ENCODE measurements at places on chromosomes 3 and 15.

DNA sequence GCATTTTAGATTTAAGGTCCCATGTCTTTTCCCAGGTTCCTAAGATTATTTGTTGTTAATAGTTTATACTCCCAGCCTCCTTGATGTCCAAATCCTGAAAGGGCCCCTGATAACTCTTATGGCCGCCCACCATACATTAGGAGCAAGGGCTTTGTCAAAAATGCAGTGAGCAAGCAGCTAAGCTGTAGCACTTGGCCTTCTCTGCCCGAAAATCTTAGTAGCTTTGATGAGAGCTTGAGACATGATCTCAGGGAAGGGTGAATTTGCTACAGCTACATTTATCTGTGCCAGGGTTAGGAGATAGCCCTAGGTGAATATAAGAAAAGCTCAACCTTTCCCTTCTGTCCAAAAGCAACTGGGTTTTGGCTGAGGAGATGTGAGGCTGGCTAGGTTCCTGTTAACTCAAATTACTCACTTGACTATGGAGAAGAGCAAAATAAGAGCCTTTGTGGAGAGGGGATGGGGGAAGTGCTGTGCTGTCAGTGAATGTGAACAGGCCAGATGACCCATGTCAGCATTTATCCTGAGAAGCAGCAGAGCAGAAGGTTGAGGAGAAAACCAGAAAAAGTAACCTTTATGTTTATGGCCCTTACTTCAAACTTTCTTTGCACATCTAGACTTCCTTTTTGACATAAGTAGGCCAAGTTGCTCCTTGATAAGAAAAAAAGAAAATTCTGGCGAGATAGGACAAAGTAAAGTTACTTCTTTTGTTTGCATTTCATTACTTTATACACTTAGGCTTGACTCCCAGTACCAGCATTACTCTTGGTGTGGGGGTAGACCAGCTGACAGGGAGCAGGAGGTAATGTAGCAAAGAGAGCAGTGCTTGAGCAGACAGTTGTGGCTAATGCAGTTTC is 21.1 kb downstream of the MAPK6 start:
- DNase-seq, result no peak

- no peak for DNase-seq
Measured at GRCh38 chr15:96054621-96055020, 275.9 kb upstream of the NR2F2 start.

DNA sequence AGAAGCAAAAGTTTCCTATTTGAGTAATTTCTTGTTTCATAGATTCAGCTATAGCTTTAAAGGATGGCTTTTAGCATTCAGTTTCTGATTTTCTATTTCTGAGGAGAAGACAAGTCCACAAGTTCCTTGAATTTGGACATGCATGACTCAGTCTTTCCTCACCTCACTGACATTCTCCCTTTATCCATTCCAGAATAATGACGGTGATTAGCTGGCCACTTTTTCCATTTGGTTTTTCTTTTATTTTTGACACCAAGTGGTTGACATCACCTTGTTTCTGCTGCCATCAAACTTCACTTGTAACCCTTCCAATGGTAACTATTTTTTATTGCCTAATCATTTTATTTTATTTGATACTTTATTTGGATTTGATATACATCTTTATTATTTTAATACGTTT is 404.4 kb upstream of the KCNMB2 start:
- no peak for DNase-seq

GRCh38 chr3:101193957-101194356 is 126.4 kb downstream of the IMPG2 start:
- DNase-seq, result no peak

- no peak for DNase-seq
Measured at GRCh38 chr3:192835818-192836815, 81.5 kb downstream of the MB21D2 start.

- DNase-seq, result no peak
Measured at GRCh38 chr3:57068437-57069089, 8.1 kb downstream of the SPATA12 start.

DNA sequence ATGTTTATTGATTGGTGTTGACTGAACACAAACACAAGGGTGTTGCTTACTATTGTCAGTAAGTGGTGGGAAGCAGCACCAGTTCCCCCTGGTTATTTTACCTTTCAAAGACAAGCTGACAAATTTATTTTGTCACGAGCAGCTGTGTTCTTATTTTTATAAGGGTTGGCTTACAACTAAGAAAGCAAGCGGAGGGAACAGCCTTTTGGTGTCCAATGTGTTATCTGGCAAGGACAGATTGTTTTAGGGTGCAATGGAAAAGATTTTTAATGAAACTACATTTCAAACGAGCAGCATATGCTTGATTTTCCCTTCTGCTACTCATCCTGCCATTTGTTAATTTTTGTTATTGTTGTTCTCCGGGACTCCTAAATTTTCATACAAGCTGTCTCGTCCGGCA is 920.6 kb upstream of the CFAP20DC start:
- DNase-seq, result no peak

DNA sequence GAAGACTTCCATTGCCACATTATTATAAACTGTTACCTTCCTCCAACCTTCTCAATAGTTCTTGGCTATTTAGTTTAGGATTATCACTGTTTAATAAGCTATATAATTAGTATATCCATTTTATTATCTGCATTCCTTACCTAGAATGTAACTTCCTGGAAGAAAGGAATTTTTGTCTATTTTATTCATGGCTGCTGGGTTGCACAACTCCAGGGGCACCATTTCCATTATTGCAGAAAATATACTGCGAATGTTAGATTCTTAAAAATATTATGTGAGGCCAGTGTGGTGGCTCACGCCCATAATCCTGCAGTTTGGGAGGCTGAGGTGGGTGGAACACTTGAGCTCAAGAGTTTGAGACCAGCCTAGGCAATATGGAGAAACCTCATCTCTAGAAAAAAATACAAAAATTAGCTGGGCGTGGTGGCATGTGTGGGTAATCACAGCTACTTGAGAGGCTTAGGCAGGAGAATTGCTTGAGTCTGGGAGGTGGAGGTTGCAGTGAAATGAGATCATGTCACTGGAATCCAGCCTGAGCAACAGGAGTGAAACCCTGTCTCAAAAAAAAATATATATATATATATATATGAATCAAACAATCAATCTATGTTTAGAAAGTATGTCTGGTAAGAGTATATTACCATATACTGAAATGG is 19.9 kb downstream of the CLDN1 start:
- no peak for DNase-seq

GRCh38 chr3:45413172-45413765 is 24.9 kb downstream of the LARS2 start:
- no peak for DNase-seq

GRCh38 chr3:126364731-126365301 is 7.6 kb upstream of the KLF15 start:
- DNase-seq, result no peak

GRCh38 chr3:23324745-23325144 is 121.6 kb downstream of the UBE2E2 start:
- no peak for DNase-seq

DNA sequence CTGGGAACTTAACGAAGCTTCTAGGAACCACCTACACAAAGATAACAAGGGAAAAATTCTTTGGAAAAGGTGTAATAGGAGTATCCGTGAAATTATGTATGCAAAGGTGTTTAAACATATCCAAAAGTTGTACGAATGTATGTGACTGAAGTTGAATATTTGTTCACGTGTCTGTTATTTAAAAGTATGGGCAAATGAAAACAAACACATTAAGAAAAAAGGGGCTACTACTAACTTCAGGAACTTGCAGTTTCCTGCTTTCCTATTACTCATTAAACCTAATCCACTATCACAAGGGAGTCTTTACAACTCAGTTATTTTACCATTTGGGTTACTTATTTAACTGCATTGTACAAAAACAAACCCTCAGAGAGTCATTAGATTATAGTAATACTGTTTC is 33.9 kb upstream of the GRAMD1C start:
- DNase-seq, result no peak

- DNase-seq, result no peak
Measured at GRCh38 chr15:95760508-95760907, 570.0 kb upstream of the NR2F2 start.

GRCh38 chr3:14183015-14183577 is 4.5 kb downstream of the LSM3 start:
- DNase-seq, result no peak

- no peak for DNase-seq
Measured at GRCh38 chr3:65873028-65873427, 165.7 kb downstream of the MAGI1 start.

DNA sequence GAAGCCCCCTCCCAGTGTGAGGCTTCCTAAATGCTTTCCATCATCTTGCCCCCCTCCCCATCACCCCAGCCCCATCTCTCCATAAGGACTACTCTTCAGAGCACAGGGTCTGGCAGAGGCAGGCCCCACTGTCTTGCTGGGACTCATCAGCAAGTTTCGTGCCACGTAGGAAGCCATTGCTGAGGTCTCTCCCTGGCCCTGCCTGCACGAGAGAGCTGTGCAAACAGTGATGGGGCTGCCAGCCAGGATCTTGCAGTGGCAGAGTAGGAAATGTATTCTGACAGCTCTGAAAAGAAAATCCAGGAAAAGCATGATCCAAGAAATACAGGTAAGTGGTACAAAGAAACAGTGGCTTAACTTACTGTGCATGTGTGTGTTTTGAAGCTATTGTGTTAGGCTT is 22.6 kb downstream of the ISL2 start:
- no peak for DNase-seq

DNA sequence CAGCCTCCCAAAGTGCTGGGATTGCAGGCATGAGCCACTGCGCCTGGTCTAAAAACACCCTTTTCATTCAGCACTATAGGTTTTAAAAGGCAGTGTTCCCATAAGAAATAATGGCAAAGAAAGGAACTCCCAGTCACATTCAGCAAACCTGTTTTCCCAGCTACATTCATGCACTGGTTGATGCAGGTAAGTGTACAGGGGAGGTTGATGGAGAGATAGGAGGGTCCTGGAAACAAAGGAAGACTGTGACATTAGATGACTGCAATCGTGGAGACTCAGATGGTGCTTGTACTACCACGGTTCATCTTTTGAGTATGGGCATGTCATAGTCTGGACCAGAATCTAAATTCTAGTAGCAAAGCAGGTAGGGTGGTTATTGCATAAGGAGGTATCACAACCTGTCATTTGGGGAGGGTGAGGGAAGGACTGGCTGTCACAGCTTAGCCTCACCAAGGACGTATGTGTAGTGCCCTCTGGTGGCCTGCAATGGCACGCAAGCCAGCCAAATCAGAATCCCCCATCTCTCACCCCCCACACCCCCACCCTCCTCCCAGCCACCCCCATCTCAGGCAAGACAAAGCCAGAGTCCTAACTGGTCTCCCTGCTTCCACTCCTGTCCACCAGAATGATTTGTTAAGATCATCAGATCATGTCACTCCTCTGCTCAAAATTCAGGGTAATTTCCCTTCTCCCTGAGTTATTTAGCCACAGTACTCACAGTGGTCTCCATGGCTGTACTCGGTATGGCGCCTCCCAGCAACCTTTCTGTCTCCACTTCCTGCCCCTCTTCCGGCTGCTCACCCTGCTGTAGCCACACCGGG is 28.8 kb upstream of the UBL7 start:
- peak; percentile 59 for DNase-seq

DNA sequence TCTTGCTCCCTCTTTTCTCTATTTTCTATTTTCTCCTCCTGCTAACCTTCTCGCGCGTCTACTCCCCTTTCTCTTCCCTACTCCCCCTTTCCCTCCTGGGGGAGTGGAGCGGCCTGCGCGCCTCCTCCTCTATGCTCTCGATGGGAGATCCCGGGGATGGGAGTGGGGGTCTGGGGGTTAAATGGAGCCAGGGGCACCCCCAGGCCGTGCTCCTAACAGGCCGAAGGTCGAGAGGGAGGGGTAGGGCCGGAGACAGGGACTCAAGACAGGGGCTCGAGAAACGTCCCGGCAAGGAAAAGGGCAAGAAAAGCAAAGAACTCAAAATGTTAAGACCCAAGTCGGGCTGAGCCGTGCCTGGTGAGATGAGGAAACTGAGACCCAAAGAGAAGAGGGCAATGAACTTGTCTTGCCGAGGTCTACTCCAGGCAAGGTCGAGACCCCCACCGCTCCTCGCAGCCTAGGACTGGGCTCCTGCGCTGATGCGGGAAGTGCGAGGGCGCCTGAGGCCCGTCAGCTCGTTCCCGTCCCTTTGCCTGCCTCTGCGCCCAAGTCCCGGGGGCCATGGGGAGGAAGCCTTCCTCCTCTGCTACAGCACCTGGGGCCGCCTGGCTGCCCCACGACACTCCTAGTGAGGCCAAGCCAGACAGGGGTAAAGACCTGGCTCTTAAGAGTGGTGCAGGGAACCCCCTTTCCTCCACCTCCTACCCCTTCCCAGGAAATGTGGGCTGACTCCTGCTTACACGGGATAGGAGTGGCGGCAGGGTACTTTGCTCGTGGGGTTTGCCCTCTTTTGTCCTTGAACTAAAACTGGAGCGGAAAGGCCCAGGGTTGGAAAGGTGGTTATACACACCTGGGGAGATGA is 770 bp upstream of the MEGF11 start:
- no peak for DNase-seq

GRCh38 chr15:39199076-39199475 is 381.8 kb upstream of the THBS1 start:
- DNase-seq, result no peak

- no peak for DNase-seq
Measured at GRCh38 chr15:89799011-89799911, 15.4 kb downstream of the ANPEP start.

- DNase-seq, result no peak
Measured at GRCh38 chr15:38481113-38481512, 27.2 kb downstream of the FAM98B start.

- no peak for DNase-seq
Measured at GRCh38 chr3:155676252-155676981, 68.5 kb downstream of the PLCH1 start.
